ENCODE measurements at places on chromosomes 7 and 10. TPM values are rescaled to one million over a fixed set of nuclear protein-coding genes. Genes with fewer than 3 reads are reported as not detected.

Gene IL2RA
- total RNA-seq: not detected

Gene NANOS1
- total RNA-seq: 0.61 TPM

Gene ICA1
- total RNA-seq: 40.0 TPM

Gene TMEM270
- not detected for total RNA-seq

Gene TMEM26
- total RNA-seq: 3.6 TPM

Gene MRLN
- not detected for total RNA-seq

Gene MUC12
- total RNA-seq: not detected

Gene VSIR
- total RNA-seq: 6.5 TPM

Gene HYAL4
- total RNA-seq: not detected

Gene SPDYE6
- total RNA-seq: not detected

Gene MMRN2
- 377 TPM for total RNA-seq

Gene KCND2
- total RNA-seq: 0.32 TPM

Gene LUC7L2
- 31.5 TPM for total RNA-seq

Gene AKR1D1
- total RNA-seq: not detected

Gene TRIM4
- 16.3 TPM for total RNA-seq

Gene NKX2-3
- 5.2 TPM for total RNA-seq

Gene GPC2
- total RNA-seq: 6.8 TPM

Gene HOXA2
- total RNA-seq: 0.15 TPM

Gene CDNF
- total RNA-seq: 0.32 TPM

Gene SPDYE2B
- total RNA-seq: not detected

Gene GARS1
- total RNA-seq: 89.5 TPM

Gene TMEM178B
- total RNA-seq: not detected

Gene TMEM196
- not detected for total RNA-seq

Gene PPP3CB
- total RNA-seq: 14.6 TPM

Gene SORCS3
- total RNA-seq: not detected

Gene EN2
- total RNA-seq: not detected

Gene ZPBP
- not detected for total RNA-seq

Gene WNT8B
- not detected for total RNA-seq

Gene BICC1
- 1.3 TPM for total RNA-seq

Gene VCL
- total RNA-seq: 128 TPM

Gene GTF2IRD1
- 4.5 TPM for total RNA-seq

Gene ZNF786
- total RNA-seq: 8.1 TPM

Gene CCDC172
- not detected for total RNA-seq

Gene CD36
- total RNA-seq: 0.15 TPM

Gene DBNL
- total RNA-seq: 158 TPM

Gene ZP3
- 1.8 TPM for total RNA-seq

Gene LEP
- total RNA-seq: not detected

Gene ARL4A
- 77.8 TPM for total RNA-seq

Gene NEUROG3
- total RNA-seq: not detected

Gene PAPOLB
- total RNA-seq: 0.15 TPM

Gene ARL3
- total RNA-seq: 8.4 TPM

Gene GET4
- total RNA-seq: 33.1 TPM

Gene CLRN3
- not detected for total RNA-seq

Gene FMC1
- 12.6 TPM for total RNA-seq

Gene LMTK2
- 9.4 TPM for total RNA-seq

Gene PDZD8
- 13.6 TPM for total RNA-seq

All from epithelial cell of umbilical artery (primary cell).